ENCODE measurements at places on chromosomes 13 and 19.
A peak's percentile ranks its signal among the peaks of the same experiment; 100 is the strongest.

- DNase-seq = peak; percentile 100
Measured at GRCh38 chr19:796692-797527, at the start of gene PTBP1. TSS of gene PTBP1 (plus strand) at chr19:797452. CDS start at chr19:797498, 46 bp downstream.

DNA sequence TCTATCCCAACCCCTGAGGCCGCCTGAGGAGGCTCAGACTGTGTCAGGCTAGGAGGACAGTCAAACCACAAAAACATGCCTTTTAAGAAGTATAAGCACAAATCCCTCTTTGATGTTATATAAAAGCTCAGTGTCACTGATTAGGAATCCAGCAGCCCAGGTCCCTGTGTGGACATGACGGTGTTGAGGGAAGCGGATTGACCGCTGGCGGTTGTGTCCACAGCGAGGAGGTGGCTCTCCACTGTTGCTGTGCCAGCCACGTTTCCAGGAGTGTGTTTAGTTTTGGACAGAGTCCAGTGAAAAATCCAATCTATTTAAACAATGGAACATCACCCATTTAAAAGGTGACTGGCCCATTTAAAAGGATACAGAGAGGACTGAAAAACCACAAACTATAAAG, 7.5 kb upstream of the GJA3 start:
- no peak for DNase-seq

DNA sequence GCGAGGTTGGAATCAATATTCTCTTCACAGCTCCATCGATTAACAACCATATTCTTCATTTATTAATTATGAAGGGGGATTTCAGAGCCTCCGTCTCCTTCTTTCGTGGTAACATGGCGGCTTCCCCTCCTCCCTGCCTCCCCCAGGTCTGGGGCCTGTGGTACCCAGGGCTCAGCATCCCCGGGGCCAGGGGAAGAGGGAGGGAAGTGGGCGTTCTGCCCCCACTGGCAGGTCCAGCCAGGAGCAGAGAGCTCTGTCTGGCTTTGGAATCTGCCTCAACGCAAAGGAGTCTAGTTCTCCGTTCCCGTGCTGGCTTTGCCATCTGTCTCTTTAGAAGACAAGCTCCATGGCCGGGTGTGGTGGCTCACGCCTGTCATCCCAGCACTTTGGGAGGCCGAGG, 37.8 kb upstream of the ONECUT3 start:
- no peak for DNase-seq

GRCh38 chr13:77751513-77752456, 54.3 kb downstream of the SLAIN1 start:
- peak; percentile 87 for DNase-seq

GRCh38 chr13:42345367-42345766, 73.4 kb downstream of the AKAP11 start:
- DNase-seq = no peak

GRCh38 chr13:40494513-40494912, 171.9 kb downstream of the FOXO1 start:
- DNase-seq = peak; percentile 63

GRCh38 chr13:60661521-60661920, 264.5 kb downstream of the TDRD3 start:
- no peak for DNase-seq

DNA sequence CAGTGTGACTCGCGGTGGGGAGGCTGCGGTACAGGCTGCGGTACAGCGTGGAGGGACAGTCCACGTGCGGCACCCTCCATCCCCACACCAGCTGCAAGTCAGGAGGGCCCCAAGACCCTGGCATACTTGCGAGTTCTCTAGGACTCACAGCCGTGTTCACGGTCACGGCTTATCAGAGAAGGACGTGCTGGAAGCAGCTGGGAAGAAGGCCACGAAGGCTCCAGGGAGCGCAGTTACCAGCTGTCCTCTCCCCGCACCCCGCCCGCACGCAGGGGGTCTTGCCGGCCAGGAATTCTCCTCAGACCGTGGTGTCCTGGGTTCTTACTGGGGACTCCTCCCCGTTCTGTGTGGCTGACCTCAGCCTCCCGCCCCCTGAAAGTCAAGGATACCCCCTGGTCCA, 6.2 kb downstream of the ZNF444 start:
- no peak for DNase-seq

Measured in activated CD4-positive, alpha-beta T cell treated with anti-CD3 and anti-CD28 coated beads, Interleukin-2, amount 10 ng/mL, durations not matched to agents 24 days and 14 days (primary cell).